Stimulated activated CD4-positive, alpha-beta T cell treated with anti-CD3 and anti-CD28 coated beads, Interleukin-1b, Interleukin-23, amount 100 ng/mL, for 24 hours (primary cell): ENCODE measurements at places on chromosomes 5 and 9.
A peak's percentile ranks its signal among the peaks of the same experiment; 100 is the strongest.

DNA sequence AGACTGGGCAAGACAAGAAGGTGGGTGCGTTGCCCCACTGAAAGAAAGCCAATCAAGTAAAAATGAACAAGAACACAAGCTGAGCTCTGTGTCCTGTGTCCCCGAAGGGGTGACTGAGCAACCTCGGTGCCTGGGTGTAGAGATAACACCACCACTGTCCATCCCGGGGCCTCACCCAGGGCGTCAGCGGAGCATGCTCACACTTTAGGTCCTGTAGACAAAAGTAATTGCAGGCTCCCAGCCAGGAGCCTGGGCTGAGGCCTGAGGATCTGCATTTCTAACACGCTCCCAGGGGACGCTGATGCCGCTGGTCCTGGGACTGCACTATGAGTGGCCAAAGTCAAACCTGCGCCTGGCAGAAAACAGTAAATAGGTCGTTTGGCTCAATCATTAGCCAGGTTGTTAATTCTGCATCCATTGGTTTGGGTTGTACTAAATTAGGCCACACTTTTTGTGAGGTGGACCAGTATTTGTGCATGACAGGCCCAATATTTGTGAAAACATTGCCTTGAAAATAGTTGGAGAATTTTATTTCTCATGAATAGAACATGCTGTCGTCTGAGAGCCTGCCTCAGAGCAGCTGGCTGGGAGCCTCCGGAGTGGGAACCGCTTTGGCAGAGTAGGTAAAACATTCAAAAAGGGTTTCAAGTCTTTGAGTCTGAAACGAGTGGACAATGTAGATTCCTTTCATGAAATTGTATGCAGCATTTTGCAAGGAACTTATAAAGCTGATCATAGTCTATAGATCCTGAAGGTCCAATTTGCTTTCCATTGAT lies 38.3 kb downstream of the ANKRD33B start:
- DNase-seq: no peak

- no peak for DNase-seq
Measured at GRCh38 chr9:82038897-82039296, 50.3 kb downstream of the SPATA31D1 start.

- DNase-seq: no peak
Measured at GRCh38 chr9:133986061-133986460, 6.1 kb downstream of the VAV2 start.

DNA sequence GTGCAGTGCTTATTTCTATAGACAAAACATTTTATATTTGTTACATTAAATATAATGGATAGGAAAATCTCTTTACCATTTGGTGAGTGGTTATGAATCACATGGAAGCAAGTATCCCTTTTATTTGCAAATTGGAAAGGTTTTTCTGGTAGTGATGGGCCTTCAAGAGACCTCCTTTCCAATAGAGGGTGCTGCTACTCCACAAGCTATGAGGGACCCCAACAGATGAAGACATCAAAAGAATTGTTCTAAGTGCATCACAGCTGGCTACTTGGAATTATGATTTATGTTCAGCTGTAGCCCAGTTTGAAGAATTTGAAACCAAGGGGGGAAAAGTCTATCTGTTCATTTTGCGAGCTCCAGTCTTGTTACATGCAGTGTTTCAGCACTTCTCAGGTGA lies 493.7 kb upstream of the SGCD start:
- no peak for DNase-seq

- DNase-seq: no peak
Measured at GRCh38 chr5:11734369-11734768, 169.9 kb downstream of the CTNND2 start.

DNA sequence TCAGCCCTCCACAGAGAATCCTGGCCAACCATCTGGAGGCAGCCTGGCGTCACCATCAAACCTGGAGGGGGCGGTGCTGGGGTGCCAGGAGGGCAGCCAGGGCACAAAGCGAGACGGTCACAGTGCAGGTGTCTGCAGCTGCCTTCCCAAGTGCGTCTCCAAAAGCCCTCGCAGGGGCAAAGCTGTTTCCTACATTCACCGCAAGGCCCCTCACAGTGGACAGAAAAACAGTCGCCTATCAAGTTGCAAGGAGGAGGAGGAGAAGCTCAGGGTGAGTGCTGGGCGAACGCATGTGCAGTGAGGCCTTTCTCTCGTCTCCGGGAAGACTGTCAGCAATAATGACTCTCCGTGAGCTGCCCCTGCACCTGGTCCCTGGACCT lies 18.0 kb upstream of the LHX3 start:
- no peak for DNase-seq

DNA sequence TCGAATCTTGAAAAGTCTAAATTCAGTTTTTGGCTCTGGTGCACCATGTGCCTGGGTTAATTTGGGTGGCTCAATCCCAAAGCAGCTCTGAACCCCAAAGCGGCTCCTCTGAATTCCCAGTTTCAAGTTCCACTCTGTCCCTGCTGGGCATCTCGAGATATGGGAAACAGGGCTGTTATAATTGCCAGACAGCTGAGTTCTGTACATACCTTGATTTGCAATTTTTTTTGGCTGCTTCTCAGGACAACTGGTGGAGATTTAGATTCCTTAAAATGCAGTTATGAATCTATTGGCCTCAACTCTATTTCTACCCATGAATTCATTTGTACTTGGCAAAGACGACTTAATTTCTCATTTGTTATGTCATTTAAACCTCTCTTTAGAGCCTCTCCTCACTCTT lies 808.5 kb downstream of the TLE4 start:
- DNase-seq: no peak

- no peak for DNase-seq
Measured at GRCh38 chr9:36282275-36282674, 24.0 kb upstream of the GNE start.

GRCh38 chr5:39093352-39093751 lies 19.2 kb upstream of the RICTOR start:
- no peak for DNase-seq

GRCh38 chr5:125725691-125726090 lies 697.5 kb upstream of the GRAMD2B start:
- DNase-seq: no peak

DNA sequence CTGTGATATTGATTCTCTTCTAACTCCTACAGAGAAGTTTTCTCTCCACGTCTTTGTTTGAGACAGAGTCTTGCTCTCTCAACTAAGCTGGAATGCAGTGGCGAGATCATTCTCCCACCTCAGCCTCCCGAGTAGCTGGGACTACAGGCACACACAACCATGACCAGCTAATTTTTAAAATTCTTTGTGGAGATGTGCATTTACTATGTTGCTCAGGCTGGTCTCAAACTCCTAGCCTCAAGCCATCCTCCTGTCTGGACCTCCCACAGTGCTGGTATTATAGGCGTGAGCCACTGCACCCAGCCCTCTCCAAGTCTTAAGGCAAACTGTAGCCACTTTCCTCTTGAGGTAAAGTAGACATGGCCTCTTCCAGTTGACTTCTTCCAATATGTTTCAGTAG lies 72.2 kb downstream of the SNX18 start:
- no peak for DNase-seq

DNA sequence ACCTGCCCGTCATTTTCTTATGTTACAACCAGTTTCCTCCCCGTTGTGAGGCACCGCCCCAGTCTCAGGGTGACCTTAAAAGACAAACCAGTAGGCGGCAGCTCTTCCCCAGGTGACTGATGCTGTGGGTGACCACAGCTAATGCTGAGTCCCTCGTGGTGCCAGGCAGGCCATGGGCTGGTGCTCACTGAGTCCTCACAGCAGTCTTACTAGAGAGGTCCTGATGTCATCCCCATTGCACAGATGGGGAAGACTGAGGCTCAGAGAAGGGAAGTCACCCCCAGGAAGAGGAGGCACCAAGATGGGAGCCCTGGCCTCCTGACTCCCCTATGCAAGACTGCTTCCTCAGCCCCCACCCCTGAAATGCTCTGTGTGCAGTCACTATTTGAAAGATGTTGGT lies 978 bp downstream of the CFAP157 start:
- no peak for DNase-seq

DNA sequence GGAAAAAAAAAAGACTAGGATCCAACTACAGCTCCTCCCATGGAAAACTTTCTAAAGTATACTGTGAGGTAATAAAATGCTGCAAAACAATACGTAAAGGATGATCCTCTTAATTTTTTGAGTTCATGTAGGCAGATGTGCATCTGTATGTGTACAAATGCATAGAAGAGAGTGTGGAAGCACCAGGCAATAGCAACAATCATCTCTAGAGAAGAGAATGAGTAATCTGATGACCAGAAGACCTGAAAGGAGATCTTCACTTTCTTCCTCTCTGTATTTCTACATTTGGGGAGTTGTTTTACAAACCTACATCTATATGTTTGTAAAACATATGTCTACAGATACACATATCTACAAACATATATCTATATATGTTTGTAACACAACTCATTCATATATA lies 29.3 kb upstream of the SPDL1 start:
- DNase-seq: no peak

GRCh38 chr9:99119976-99120655 lies 15.2 kb downstream of the TGFBR1 start:
- DNase-seq: no peak

DNA sequence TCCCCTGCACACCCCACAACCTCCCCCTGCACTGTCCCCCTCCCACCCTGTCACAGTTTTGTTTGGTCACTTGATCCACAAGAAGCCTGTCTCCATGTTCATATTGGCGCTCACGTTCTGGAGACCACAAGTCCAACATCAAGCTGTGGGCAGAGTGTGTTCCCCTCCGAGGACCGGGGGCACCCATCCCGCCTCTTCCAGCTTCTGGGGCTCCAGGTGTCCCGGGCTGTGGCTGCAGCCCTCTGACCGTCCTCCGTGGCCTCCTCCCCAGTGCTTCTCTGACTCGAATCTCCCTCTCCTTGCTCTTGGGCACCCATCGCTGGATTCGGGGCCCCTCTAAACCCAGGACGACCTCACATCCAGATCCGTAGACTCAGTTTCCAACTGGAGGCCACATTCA lies 49.2 kb downstream of the PLEKHG4B start:
- DNase-seq: no peak

DNA sequence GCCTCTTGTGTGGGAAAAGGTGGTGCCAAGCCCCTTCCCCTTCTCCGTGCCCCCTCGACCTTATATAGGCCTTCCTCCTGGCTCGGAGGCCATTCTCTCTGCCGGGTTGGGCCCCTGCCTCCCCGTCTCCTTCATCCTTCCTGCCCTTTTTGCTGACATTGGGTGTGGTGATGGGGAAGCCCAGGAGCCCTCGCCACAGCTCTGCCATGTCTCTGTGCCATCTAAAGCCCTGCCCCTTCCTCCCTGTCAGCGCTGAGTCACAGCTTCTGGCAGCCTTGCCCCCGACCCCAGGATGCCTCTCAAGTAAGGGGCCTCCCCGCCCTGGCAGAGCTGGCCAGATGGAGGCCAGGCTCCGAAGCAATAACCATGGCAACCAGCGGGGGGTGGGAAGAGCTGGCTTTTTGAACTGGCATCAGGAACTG lies 30.4 kb downstream of the JADE2 start:
- peak; percentile 73 for DNase-seq

- no peak for DNase-seq
Measured at GRCh38 chr9:113536166-113536482, 72.6 kb downstream of the RGS3 start.

GRCh38 chr9:98558575-98558974 lies 150.2 kb downstream of the GABBR2 start:
- no peak for DNase-seq

GRCh38 chr9:72726947-72727346 lies 205.5 kb downstream of the TMC1 start:
- no peak for DNase-seq

- no peak for DNase-seq
Measured at GRCh38 chr9:130740218-130741023, 46.8 kb downstream of the EXOSC2 start.

DNA sequence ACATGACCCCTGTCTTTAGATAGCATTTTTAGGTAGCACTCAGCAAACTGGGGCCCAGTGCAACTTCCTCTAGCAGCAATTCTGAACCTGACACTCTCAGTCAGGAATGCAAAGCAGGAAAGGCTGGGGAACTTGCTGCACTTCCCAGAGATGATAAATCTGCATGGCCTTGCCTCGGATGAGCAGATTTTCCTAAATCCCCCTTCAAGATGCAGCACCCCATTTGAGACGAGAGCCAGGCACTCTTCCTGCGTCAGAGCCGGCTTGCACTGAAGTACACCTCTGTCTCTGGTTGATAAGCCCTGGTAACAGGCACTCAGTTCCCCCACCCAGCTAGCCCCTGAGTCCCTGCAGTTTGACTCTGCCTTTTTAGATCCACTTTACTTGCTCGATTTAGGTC lies 296.7 kb upstream of the PANK3 start:
- DNase-seq: no peak

DNA sequence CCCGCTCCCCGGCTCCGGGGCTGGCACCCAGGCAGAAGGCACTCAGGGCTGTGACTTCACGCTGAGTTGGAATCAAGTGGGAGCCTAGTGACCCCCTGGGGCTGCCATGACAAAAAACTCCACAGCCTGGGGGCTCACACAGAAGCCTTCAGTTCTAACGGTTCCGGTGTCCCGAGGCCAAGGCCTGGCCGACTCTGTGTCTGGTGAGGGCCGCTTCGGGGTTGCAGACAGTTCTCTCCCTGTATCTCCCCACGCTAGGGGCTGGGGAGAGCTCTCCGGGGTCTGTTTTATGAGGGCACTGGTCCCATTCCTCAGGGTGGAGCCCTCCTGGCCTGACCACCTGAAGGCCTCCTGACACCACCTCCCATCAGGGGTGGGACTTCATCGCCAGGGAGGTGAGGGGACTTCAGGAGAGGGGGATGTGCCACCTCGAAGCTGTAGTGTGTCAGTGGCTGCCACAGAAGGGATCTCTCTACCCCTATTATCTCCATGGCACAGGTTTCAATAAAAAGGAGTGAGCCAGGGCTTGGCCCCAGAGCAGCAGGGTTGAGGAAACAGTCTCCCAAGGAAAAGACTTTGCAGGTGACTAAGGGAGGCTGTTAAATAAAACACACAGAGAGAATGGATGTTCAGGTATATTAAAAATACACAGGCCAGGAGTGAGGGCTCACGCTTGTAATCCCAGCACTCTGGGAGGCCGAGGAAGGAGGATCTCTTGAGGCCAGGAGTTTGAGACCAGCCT lies 1.5 kb upstream of the SLC6A3 start:
- DNase-seq: no peak

DNA sequence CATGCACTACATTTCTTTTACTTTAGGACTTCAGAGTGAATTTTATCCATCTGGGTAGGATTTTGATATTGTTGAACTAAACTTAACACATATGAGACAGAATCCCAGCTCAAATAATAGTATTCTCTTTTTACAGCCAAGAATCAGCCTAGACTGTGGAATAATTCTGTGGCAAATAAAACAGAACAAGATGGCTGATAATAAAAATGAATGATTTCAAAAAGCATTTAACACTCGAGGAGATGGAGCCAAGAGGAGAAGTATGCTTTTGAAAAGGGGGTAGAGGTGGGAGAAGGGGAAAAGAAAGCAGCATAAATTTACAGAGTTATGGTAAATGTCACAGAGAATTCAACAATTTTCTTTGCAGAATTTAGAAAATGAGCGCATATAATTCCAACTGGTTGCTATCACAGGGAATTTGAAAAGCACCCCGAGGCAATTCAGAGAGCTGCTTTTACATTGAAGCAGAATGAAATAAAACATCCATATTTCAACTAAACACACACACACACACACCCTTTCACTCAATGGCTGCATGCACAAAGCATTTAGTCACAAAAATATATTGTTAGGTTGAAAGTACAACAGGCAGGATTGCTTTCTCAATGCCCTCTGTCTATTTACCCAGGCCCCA lies 60.2 kb upstream of the DMAC1 start:
- no peak for DNase-seq
